ENCODE measurements at places on chromosomes 4 and X.

DNA sequence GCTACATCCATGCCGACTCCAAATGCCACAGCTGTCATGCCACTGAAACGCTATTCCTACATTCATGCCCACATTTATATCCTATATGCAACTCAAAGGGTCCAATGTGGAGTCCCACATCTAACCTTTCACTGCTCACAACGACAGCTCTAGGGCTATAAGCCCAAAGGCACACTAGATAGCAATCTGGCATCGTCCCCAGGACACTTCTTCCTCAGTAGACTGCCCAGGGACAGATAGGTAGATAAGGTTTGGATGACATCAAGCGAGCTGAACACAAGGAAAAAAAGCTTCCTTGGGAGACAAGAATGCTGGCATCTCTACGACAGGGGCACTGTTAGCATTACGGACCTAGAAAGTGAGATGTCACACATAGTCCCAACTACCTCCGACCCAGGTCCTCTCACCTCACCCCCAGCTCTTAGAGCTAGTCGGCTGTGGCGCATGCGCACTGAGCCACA lies 685 bp downstream of the RAB9B start:
- no peak for DNase-seq

DNA sequence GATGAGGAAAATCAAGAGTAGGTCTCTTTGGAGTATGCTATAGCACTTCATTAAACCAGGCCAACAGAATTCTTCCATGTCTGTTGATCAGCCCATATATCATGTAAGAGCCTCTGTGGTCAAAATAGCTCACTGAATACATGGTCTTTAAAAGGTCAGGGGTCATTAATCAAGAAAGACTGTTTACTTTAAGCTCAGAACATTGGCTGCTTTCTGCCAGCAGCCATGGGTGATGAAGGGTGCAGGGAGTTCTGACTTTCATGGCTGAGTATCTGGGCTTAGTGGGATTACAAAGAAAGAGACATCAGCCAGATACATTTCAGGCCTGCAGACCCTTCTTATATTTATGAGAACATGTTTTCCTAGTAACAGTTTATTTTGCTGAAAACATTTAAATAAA lies 7.1 kb upstream of the C4orf54 start:
- no peak for DNase-seq

DNA sequence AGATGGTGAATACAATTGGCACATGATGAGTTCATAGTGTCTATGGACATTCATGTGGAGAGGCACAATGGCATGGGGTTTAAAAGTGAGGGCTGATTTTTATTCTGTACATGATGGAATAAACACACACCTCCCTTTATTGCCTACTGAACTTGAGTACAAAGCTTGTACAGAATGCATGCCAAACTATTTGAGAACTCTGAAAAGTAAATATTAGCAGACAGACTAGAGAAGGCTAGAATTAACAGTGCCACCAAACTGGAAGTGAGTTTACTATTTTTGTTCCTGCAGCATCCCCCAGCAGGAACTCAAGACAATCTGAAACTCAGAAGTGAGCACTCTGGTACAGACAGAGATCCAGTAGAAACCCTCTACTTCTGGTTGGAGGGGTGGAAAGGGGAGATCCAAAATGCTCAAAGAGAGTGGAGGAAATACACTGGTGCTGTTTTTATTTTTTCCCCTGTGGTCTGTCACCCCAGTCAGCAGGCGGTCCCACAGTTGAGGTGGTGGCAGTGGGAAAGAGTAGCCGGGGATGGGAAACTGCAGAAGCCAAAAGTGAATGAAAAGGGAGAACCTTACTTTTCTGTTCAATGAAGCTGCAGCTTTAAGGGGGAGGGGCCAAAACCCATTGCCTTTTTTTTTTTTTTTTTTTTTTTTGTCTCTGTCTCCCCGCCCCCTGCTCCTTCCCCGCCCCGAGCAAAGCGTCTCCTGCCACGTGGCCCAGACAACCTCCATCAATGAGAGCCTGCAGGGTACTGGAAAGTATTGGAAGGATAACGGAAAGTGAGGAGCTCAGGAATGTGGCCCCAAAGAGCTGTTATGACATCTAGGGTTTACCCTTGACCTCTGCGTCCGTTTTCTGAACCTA lies 20.5 kb downstream of the AKAP4 start:
- peak; percentile 1 for DNase-seq

GRCh38 chr4:42787079-42787463 lies 105.4 kb upstream of the GRXCR1 start:
- DNase-seq, result no peak

DNA sequence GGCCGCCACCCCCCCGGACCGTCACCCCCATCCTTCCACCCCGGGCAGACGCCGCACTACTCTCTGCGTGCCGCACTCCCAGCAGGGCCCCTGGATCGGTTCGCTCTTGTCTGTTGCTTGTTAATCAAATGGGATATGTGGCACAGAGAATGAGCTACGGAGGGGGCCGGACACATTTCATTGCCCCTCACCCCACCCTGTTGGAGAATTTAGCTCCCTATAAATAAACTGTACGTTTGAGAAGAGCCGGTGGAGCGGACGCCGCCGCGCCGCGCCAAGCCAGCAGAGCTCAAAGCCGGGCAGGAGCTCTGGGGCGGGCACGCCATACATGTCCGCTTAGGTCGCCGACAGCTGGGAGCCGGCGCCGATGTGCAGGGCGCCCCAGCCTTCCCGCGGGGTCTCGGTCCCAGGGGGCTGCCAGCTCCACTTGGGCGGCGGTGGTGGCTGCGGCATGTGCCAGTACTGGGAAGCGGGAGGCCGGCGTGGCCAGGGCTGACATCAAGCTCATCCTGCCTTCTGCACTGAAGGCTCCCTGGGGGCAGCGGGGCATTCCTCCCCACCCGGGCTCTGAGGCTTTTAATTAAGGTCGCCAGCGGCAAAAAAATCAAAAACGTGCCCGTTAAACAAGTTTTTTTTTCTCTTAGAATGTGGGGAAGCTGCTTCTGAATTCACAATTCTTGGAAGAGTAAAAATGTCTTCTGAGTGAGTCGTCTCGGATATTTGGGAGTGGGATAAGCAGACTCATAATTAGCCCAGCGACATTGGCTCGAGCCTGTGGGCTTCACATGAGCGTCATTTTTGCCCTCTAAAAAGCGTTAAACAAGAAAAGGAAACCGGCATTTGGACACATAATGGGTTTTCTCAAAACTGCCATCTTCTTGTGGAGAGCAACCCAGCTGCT lies 1.1 kb upstream of the PCDH19 start:
- no peak for DNase-seq

DNA sequence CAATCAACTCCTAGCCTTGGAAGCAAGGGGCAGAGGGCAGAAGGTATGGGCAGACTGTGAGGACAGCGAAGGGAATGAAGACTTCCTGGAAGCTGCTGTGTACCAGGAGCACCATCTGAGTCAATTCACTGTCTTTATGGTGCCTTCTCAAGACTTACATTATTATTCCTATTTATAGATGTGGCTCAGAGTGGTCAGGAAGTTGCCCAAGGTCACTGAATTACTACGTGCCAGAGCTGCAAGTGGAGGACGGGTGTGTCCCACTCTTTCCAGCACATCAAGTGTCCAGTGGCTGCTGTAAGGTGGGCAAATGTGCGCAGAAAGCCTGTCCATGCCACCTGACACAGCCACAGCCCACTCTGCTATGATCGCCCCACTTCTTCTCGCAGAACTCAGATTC lies 32.0 kb downstream of the SMPX start:
- no peak for DNase-seq

GRCh38 chr4:118213101-118213500 lies 139.7 kb downstream of the PRSS12 start:
- DNase-seq, result no peak

DNA sequence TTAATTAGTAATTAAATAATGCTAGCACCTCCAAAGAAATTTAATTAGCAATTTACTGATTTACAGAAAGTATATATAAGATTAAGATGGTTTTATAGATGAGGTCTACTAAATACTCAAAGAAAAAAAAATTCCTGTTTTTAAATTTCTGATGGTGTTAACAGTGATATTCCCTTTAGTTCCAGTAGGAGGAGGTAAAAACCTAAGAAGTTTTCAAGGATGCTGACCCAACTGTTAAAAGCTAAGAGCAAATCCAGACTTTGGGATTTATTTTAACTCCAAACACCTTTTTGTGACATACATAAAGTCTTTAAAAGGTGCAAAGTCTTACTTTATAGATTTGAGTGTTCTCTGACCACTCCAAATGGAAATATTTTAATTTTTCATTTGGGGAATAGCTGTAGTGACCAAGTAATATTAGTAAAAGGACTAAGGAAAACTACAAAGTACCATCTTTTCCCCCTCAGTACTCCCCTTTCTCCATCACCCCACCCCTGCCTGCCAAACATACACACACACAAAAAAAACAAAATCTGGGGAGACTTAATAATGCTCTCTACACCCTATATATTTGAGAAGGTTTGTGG lies 34.2 kb upstream of the CSN1S1 start:
- no peak for DNase-seq

GRCh38 chrX:2185341-2186082 lies 315.3 kb downstream of the DHRSX start:
- peak; percentile 14 for DNase-seq

DNA sequence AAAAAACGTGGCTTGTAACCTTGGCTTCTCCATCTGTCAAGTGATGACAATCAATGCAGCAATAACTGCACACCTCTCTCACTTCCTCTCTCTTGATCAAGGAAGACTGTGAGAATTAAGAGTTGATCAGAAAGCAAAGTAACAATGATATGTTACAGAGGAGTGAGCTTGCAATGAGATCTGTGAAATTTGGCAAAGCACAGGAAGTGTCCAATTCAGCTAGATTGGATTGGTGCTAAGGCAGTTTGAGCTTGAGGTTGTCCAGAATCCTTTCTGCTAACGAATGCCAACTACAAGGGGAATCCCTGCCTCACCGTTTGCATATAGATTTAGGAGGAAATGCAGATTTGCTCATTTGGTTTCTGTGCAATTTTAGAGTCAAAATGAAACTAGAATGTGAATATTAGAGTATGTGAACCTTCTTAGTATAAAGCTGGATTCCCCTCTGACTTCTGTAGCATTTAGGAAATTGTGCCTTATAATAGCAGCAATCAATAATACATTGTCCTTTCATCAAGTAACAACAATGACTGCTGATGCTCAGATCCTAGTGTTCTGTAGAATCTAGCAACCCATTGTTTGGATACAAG lies 346.4 kb downstream of the PTTG2 start:
- DNase-seq, result no peak

DNA sequence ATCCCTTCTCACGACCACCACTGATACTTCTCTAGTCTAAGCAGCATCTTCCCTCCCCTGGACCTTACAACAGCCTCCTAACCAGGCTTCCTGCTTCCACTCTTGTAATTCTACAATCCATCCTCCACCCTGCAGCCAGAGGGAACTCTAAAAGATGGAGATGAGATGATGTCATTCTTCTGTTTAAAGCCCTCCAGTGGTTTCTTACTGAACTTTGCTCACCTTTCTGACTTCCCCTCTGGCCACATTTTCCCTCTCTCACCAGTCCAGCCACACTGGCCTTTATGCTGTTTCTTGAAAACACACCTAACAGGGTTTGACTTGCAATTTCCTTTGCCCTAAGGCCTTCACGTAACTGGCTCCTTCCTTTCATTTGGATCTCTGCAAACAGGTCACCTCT lies 191.4 kb upstream of the NHS start:
- DNase-seq, result no peak

DNA sequence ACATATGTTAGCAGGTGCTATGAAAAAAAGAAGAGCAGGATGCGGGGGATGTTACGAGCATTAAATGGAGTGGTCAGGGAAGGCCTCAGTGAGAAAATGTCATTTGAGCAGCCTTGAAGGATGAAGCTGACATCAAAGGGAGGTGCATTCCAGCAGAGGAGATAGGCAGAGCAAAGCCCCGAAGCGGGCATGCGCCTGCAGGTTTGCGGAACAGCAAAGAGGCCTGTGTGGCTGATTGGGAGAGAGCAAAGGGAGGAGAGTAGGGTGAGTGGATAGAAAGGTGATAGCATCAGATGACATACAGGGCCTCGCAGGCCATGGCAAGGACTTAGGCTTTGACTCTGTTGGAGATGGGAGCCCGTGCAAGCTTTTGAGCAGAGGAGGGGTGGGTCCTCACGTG lies 95.4 kb upstream of the GPR50 start:
- no peak for DNase-seq

- DNase-seq, result no peak
Measured at GRCh38 chrX:112734290-112734689, 54.6 kb upstream of the LHFPL1 start.

DNA sequence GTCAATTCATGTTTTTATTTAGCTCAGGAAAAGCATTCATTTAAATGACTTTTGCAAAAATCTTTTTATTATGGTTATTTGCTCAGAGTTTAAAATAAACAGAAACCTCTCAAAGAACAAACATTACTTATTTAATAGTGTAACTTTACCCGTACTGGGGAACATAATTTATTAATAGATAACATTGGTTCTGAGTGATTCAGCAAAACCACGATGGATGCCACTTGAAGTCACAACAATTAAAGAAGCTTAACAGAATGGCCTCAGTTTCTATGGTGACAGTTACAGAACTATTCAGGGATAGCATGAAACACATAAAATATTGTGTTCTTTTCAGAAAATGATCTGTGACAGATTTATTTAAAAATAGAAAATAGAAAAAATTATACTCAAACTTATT lies 368.7 kb downstream of the CCSER1 start:
- DNase-seq, result no peak

- no peak for DNase-seq
Measured at GRCh38 chr4:146435962-146436361, 85.8 kb downstream of the SLC10A7 start.

- DNase-seq, result peak; percentile 72
Measured at GRCh38 chrX:48451708-48452107, 18.4 kb downstream of the SLC38A5 start.

- no peak for DNase-seq
Measured at GRCh38 chr4:52748432-52748831, 2.8 kb downstream of the ERVMER34-1 start.

Measured in erythroblast (primary cell).